Upper lobe of left lung (tissue), 6 donors: ENCODE measurements at places on chromosomes 2 and 18. TPM values are rescaled to one million over a fixed set of nuclear protein-coding genes. Genes with fewer than 3 reads are reported as not detected.

DNA sequence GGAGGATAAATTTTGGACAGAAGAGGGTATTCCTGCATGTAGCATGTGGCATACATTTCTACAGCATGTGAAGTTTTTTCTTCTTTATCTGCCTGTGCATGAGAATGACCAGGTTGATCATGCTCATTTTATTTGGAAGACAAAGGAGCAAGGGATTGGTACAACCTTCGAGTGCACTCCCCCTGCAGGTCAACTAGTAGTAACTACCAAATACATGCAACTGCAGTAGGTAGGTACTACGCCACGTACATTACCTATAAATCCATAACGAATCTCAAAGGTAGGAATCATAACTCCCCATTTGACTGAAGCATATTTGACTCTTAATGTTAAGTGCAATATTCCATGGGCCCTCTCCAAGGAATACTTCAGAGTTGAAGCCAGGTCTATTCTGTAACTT lies 763.9 kb downstream of the TSN start:
- DNase-seq = no peak

Gene LIMS3
- 2.0 TPM for total RNA-seq

Gene SNORC
- 0.61 TPM for total RNA-seq

Gene NTSR2
- total RNA-seq = not detected

GRCh38 chr2:121539750-121540469 lies 9.2 kb downstream of the RNU4ATAC start:
- DNase-seq = no peak

GRCh38 chr2:238290715-238291549 lies 2.5 kb upstream of the PER2 start:
- DNase-seq = no peak

Gene RTP5
- total RNA-seq = not detected

GRCh38 chr18:7616661-7617060 lies 49.5 kb downstream of the PTPRM start:
- no peak for DNase-seq

DNA sequence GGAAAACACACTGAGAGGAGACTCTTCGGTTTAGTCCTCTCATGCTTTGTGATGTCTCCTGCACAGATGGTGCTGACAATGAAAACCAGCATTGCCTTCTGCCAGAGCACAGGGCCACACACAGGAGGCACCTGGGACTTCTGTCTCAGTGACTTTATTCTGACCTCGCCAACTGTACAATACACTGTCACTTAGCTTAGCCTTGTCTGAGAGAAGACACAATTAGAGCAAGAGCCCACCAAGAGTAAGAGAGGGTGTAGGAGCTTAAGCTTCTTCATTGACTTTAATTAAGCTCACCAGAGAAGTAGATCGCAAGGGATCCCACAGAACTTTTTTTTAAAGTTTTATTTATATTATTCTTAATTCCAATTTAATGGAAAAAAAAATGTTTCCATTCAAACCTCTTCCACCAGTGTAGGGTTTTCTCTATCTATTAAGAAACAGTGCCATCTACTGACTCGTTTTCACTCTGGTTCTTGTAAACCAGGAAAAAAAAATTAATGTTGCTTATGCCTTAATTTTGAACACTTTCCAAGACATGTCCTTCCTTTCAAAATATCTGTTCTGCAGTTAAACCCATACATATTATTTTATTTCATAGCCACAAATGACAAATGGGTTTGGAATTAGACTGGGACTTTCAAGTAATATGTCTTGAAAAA lies 42.4 kb upstream of the DDX18 start:
- no peak for DNase-seq
